ENCODE measurements at places on chromosomes 7 and 10. TPM values are rescaled to one million over a fixed set of nuclear protein-coding genes. Genes with fewer than 3 reads are reported as not detected.

PLXNA4 gene
- 30.1 TPM for total RNA-seq

BTRC gene
- total RNA-seq: 16.6 TPM

AOC1 gene
- total RNA-seq: 0.72 TPM

AKR1C8 gene
- total RNA-seq: 0.30 TPM

DNA sequence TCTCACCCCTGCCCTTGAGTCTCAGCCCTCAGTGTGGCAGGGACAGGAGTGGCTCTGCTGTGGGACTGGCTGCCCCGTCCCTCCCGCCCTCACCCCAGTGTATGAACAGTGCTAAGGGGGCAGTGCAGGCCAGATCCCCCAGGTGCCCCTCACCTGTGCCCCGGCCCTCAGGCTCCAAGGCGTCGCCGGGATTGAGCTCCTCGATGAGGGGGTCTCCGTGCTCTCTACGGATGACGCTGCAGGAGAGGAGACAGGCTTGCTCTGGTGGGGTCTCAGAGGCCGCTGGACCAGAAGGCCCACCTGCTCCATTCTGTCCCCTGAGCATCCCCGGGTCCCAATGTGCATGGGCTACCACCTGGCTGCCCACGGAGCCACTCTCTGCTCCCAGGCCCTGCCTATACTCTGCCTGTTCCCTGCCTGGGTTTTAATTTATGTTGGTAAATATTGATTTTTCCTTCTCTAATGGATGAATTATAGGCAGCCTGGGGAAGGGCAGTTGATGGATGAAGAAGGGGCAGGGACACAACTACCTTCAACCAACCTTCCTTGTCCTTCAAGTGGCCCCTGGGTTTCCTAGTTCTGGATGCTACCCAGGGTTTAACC is 47.2 kb downstream of the GOLGA7B start:
- H3K4me3 ChIP-seq: no peak overlapping the region
- H3K27ac ChIP-seq: no peak overlapping the region
- H3K4me1 ChIP-seq: no peaks in the 10 kb centered on the region
- no peaks in the 10 kb centered on the region for H3K27me3 ChIP-seq

CDK13 gene
- total RNA-seq: 52.7 TPM

TMEM236 gene
- total RNA-seq: 1.7 TPM

DNA sequence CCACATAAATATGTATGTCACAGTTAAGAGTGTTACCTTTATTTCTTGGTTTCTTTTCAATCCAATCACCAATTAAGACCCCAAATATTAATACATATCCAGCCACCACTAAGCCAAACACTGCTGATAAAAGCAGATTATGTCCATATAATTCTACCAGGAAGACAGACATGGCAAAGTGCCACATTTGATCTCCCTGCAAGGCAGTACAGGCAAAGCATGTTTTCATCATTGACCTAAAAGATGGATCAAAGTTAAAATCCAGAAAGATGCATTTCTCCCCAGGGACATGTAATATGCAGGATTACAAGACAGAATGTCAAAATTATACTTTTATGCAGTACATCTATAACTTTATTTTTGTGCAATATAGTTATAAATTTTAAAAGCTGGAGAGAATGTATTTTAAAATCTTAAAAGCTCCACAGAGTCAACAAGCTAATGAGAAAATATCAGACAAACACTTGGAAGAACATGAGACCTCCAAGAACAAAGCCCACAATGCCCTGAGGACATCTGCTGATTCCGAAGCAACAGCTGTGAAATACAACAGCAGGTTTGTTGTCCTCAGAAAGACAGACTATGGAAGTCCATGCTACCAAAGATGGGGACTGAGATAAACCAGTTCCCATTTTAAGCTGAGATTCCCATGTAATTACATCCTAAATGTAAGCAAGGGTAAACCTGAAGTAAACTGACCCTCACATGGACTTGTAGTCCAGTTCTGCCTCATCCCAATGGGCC is 54.5 kb upstream of the TOMM7 start:
- no peak overlapping the region for H3K4me3 ChIP-seq
- H3K4me1 ChIP-seq: no peaks in the 10 kb centered on the region
- no peaks in the 10 kb centered on the region for H3K36me3 ChIP-seq
- DNase-seq: no peak
- H3K27me3 ChIP-seq: no peaks in the 10 kb centered on the region

GRCh38 chr7:41830271-41830670 is 127.4 kb upstream of the INHBA start:
- DNase-seq: no peak
- H3K27me3 ChIP-seq: no peaks in the 10 kb centered on the region
- no peak overlapping the region for H3K4me3 ChIP-seq
- H3K36me3 ChIP-seq: no peaks in the 10 kb centered on the region
- no peak overlapping the region for H3K27ac ChIP-seq

- no peaks in the 10 kb centered on the region for H3K36me3 ChIP-seq
- H3K4me3 ChIP-seq: no peak overlapping the region
- H3K27ac ChIP-seq: no peak overlapping the region
- no peaks in the 10 kb centered on the region for H3K27me3 ChIP-seq
Measured at GRCh38 chr10:133442967-133443924, 10.5 kb upstream of the SCART1 start.

ACSM6 gene
- total RNA-seq: 0.99 TPM
